ENCODE measurements at places on chromosomes 12 and 14. TPM values are rescaled to one million over a fixed set of nuclear protein-coding genes. Genes with fewer than 3 reads are reported as not detected.

Gene FOXG1
- not detected for polyA plus RNA-seq

Gene NINJ2
- polyA plus RNA-seq, result 4.4 TPM

Gene CSRP2
- polyA plus RNA-seq, result 7.2 TPM

Gene WBP11
- 11.4 TPM for polyA plus RNA-seq

Gene GZMH
- not detected for polyA plus RNA-seq

Measured in endothelial cell of umbilical vein (primary cell).